ENCODE measurements at places on chromosomes 11 and 22. TPM values are rescaled to one million over a fixed set of nuclear protein-coding genes. Genes with fewer than 3 reads are reported as not detected.

OR51B2 gene
- total RNA-seq: not detected

TEAD1 gene
- total RNA-seq: 209 TPM

C11orf97 gene
- not detected for total RNA-seq

CDHR5 gene
- total RNA-seq: not detected

ME3 gene
- 27.4 TPM for total RNA-seq

- DNase-seq: no peak
Measured at GRCh38 chr11:1870326-1870696, 17.4 kb downstream of the LSP1 start.

GRCh38 chr11:95485115-95485900 lies 254.3 kb upstream of the SESN3 start:
- no peak for DNase-seq

- peak; percentile 69 for DNase-seq
Measured at GRCh38 chr22:27804470-27805297, 3.1 kb upstream of the MN1 start.

- peak; percentile 57 for DNase-seq
Measured at GRCh38 chr11:74204701-74205100, 33.6 kb downstream of the PPME1 start.

- DNase-seq: no peak
Measured at GRCh38 chr11:32931606-32932005, 39.0 kb downstream of the QSER1 start.

GRCh38 chr11:1082346-1082727 lies 7.7 kb downstream of the MUC2 start:
- DNase-seq: no peak

DNA sequence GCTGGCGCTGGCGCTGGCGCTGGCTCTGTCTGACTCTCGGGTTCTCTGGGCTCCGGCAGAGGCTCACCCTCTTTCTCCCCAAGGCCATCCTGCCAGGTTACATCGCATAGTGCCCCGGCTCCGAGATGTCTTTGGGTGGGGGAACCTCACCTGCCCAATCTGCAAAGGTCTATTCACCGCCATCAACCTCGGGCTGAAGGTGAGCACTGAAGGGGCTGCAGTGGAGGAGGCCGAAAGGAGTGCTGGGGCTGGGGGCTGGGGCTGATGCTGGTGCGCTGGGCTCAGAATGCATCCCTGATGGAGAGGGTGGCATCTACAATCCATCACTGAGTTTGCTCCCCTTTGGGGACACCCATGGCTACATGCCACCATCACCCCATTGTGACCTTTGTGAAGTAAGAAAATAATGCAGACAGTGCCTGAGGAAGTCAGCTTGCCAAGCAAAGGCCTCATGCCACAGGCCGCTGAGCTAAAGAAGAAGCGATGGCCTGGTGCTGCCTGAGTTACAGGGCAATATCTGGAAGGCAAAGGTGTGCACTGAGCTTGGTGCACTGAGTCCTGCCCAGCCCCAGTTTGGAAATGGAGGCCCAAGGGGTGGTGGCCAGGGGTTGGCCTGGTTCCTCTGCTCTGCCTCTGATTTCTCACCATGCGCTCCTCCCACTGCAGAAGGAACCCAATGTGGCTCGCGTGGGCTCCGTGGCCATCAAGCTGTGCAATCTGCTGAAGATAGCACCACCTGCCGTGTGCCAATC lies 620 bp downstream of the SMPD1 start:
- DNase-seq: no peak

- peak; percentile 77 for DNase-seq
Measured at GRCh38 chr11:35246745-35247144, 107.8 kb downstream of the CD44 start.

- DNase-seq: no peak
Measured at GRCh38 chr22:41914611-41915034, 251 bp downstream of the SHISA8 start.

GRCh38 chr11:81036168-81036870 lies 1595.5 kb upstream of the TENM4 start:
- no peak for DNase-seq

DNA sequence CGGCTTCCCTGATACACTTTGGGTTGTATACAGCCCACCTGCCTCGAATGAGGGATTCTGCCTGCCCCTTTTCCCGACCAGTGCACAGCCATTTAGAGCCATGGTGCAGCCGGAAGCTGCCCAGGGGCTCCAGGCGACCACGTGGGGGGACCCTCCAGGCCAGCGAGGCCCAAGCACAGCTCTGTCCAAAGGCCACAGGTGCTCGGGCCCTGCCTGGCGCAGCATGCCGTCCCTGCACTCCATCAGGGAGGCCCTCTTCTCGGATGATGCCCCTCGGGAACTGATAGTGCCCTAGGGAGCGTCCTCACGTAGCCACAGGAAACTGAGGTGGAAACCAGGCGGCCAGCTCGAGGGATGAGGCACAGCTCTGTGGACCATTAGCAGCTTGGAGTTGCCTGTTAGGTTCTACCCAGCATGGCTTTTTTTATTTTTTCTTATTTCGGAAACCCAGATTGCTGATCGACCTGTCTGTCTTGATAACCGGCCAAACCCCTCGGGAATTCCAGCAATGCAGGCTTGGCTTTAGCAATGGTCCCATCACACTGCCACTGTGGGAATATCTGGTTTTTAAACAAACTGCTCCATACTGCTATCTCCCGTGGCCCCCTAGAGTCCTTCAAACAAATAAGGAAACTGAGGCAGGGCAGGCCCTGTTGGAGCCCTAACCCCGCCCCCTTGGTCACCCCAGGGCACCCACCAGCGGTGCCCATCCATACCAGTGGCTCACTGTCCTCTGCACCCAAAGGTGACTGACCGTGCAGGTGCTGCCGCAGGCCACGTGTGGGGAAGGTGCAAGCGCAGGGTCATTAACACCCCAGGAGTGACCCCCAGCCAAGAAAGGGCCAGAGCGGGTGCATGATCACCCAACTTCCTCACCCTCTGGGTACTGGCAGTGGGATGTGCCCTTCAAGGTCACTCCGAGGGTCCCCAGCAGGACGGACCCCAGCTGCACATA lies 8.0 kb downstream of the ANO1 start:
- no peak for DNase-seq

- DNase-seq: no peak
Measured at GRCh38 chr11:7579361-7579791, 65.6 kb downstream of the PPFIBP2 start.

- no peak for DNase-seq
Measured at GRCh38 chr22:40054486-40054885, 59.7 kb downstream of the FAM83F start.

- no peak for DNase-seq
Measured at GRCh38 chr11:102568851-102569250, 38.3 kb upstream of the MMP7 start.

DNA sequence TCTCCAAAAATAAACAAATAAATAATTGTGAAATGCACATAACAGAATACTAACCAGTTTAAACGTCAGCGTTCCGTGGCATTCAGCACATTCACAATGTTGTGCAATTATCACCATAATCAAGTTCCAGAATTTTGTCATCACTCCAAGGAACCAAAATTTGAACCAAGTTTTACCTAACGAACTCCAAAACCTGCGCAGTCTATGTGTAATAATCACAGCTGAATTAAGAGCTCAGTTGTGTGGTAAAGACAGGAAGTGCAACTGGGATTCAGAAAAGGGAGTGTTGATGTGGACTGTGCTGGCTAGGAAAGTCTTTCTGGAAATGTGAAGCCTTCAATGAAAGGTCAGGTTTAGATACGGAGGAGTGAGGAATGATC lies 5.4 kb upstream of the MCAM start:
- peak; percentile 34 for DNase-seq

- DNase-seq: peak; percentile 5
Measured at GRCh38 chr11:105975128-105975527, 46.9 kb downstream of the MSANTD4 start.

- peak; percentile 20 for DNase-seq
Measured at GRCh38 chr11:60756307-60757032, at the start of gene MS4A15. Gene MS4A15, plus strand, starts transcription at chr11:60756867. Its CDS starts 6,867 bp downstream, at chr11:60763734.

GRCh38 chr11:12600829-12601228 lies 73.4 kb upstream of the TEAD1 start:
- DNase-seq: no peak

DNA sequence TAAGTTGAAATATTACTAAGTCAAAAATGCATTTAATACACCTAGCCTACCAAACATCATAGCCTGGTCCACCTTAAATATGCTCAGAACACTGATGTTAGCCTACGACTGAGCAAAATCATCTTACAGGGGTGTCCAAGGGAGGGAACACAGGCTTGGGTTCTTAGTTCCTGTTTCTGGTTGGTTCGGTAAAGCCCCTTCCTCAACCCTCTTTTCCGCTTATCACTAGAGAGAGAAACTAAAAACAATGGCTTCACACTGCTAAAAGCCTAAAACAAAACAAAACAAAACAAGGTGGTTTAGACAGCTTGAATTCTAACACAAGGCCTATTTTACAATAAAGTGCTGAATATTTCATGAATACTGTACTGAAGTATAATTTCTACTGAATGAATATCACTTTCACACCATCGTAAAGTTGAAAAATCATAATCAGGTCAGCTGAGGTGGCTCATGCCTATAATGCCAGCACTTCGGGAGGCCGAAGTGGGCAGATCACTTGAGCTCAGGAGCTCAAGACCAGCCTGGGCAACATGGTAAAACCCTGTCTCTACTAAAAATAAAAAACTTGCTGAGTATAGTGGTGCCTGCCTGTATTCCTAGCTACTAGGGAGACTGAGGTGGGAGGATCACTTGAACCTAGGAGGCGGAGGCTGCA lies 118.0 kb downstream of the SIK3 start:
- DNase-seq: no peak

DNA sequence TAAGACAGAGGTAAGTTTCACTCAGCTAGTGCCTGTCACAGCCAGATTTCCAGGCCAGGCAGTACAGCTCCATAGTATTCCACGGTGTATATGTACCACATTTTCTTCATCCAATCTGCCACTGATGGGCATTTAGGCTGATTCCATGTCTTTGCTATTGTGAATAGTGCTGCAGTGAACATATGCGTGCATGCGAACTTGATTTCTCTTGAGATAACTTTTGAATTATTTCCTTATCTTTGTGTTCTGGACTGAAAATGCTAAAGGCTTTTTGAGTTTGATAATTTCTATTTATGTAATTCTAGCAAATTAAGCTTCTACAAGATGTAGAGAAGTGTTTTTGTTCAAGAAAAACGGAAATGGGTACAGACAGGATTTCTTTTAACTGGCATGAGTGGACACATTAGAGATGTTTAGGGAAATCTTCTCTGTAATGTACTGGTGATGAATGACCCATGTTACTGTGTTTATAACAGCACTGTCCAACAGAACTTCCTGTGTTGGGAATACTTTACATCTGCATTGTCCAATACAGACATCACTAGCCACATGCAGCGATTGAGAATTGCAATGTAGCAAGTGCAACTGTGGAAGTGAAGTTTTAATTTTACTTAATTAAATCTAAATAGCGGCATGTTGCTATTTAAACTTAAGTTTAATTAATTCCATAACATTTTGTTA lies 151.3 kb downstream of the CADM1 start:
- DNase-seq: no peak

- DNase-seq: no peak
Measured at GRCh38 chr11:105324156-105324555, 184.6 kb upstream of the CARD18 start.

Data from fibroblast of villous mesenchyme (primary cell).